ENCODE measurements at places on chromosomes 7 and 10.

DNA sequence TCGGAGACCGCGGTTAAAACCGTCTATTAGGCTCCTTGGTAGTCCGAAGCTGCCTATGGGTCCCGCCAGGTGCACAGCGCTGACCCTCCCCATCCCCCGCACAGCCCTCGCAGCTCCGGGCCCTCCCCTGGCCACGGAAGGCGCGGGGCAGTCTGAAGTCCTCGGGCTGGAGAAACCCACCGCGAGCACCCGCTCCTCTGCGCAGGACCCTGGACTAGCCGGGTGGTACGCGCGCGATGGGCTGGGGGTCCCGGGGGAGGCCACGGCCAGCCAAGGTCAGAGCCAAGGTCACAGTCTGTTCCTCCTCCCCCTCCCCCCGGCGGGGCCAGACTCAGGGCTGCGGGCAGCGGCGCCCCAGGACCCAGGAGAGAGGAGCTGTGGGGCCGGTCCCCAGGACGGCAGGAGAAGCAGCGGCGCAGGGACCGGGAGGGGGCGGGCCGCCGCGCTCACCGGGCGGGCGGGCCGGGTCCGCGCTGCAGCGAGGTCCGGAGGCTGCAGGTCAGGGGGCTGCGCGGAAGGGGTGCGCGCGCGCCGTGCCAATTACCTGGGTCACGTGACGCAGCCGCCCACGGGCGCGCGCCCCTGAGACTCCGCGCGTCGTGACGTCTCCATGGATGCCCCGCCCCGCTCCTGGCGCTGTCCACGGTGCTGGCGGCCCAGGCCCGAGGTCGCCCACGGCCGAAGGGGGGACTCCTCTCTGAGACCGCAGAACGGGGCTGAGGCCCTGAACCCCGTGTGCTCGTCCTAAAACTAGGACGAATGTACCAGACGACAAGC lies at the start of gene OGDHL:
TSS of gene OGDHL (minus strand) at position 535 of the 777 bp plus-strand sequence. CDS start 3,731 bp downstream, outside the sequence.
- DNase-seq: peak; percentile 25

DNA sequence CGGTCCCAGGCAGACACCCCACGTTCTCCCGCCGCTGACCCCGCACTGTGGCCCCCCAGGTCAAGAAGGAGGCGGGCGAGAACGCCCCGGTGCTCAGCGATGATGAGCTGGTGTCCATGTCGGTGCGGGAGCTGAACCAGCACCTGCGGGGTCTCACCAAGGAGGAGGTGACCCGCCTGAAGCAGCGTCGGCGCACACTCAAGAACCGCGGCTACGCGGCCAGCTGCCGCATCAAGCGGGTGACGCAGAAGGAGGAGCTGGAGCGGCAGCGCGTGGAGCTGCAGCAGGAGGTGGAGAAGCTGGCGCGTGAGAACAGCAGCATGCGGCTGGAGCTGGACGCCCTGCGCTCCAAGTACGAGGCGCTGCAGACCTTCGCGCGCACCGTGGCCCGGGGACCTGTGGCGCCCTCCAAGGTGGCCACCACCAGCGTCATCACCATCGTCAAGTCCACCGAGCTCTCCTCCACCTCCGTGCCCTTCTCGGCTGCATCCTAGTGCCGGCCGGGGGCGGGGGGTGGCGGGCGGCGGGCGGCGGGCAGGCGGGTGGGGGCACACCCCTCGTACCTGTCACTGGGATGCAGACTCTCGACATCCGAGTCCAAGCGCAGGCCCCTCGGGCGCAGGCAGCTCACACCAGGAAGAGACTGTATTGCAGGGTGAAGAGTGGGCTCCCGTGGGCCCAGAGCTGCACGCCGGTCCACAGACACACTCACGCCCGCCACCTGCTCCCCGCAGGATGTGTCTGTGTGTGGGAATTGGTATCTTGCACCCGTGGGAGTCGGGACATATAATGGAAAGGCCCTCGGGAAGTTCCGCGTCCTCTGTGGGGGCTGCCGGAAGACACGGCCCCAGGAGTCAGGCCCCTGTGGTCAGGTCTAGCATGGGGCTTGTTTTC lies 9.6 kb downstream of the MAFK start:
- no peak for DNase-seq

DNA sequence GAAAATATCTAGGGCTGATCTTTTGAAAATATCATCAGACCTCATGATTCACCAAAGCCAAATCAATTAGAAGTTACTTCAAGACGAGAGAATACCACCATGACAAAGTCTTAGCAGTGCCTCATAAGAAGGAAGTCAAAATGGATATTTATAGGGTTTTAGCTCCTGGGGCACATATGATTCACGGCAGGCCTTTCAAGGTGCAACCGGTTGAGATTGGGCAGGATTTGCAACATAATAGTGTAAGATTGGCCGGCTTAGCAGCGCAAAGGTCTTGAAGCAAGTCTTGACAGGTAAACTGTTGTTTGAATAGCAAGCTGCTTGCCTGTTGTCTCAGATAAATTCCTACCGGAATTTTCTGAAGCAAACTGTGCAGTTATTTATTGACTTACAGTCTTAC lies 17.5 kb downstream of the ADRB1 start:
- DNase-seq: no peak

DNA sequence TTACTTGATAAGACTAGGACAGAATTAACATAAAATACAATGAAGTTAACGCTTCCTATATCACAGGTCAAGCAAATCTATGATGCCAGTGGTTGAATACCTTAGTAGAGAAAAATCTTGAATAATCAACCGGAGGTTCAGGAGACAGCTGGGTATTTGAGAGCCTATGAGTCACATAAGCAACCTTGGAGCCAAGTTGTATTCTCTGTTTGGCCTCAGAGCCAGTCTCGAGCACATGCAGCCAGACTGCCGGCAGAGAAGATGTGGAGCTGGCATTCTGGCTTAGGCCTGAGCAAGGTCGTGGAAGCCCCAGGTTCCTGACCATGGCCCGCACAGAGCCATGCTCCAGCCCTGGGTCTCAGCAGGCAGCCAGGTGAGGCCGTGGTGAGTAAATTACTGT lies 90.3 kb downstream of the FAM204A start:
- DNase-seq: no peak

- no peak for DNase-seq
Observed at GRCh38 chr10:102511583-102512274, 8.0 kb downstream of the SUFU start.

GRCh38 chr7:111092406-111093236 lies 1.7 kb downstream of the LRRN3 start:
- DNase-seq: no peak

DNA sequence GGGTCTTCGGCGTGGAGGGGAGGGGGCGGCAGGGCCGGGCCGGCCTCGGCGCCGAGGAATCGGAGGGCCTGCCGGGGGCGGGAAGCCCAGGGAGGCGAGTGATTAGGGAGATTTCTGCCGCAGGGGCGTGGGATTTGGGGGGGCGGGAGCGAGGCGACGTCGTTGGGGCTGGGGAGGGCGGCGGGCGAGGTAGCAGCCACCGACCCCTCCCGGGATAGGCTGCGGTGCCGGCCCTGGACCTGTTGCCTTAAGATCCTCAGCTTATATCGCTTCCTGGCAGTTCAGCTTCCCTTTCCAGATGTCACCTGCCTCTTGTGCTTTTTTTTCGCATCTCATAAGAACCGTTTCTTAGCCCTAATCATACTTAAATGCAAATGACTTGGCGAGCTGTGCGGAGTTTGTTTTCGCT lies 655 bp downstream of the LMTK2 start:
- DNase-seq: no peak

DNA sequence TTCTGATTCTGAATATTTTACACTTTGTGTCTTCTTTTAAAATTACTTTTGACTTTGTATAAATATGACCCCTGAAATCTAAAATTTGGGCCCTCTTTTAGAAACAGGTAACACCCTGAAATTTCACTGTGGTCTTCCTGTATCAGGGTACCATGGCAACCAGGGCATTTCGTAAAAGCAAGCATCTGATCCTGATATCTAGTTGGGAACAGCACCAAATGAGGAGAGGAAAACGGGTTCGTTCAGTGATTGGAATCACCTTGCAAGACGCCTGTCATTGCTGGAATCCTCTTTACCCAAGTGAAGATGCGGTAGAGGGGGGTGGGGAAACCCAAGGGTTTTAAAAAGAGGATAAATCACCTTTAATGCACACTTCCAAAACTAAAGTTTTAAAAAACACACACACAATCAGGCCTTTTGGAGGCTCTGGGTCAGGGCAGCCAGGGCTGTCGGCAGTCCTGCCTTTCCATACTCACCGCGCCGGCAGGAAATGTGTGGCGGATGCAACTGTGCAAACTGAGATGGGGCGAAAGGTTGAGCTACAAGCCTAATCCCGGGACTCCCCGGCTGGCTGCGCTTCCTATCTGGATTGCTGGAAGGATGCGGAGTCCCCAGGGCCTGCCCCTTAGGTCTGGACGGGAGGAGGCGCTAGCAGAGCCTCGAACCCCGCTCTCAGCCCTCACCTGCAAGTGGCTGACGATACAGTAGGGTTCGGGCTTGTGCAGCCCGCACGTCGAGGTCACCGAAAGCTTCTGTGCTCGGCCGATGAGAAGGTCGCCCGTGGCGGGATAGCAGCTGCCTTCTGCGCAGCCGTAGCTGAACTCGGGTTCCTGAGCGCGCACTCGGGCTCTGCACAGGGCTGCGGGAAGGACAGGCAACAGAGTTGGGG lies 1.8 kb downstream of the LAMB1 start:
- no peak for DNase-seq

DNA sequence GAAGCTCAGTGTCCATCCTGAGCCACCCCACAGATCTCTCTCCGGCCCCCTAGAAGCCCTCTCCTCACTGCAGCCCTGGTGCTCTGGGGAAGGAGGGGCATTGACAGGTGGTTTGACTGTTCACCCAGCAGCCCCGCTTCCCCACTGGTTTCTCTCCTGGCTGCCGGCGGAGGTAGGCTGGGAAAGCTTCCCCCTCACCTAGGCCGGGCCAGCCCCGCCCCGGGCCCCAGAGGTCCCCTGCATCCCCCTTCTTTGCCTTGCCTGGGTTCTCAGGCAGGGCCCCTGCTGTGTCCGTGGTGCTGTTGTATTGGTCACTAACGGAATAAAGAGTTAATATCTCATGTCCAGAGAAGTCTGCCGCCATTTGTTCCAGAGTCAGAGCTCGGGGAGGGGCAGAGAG lies 21.2 kb downstream of the CLEC2L start:
- no peak for DNase-seq

DNA sequence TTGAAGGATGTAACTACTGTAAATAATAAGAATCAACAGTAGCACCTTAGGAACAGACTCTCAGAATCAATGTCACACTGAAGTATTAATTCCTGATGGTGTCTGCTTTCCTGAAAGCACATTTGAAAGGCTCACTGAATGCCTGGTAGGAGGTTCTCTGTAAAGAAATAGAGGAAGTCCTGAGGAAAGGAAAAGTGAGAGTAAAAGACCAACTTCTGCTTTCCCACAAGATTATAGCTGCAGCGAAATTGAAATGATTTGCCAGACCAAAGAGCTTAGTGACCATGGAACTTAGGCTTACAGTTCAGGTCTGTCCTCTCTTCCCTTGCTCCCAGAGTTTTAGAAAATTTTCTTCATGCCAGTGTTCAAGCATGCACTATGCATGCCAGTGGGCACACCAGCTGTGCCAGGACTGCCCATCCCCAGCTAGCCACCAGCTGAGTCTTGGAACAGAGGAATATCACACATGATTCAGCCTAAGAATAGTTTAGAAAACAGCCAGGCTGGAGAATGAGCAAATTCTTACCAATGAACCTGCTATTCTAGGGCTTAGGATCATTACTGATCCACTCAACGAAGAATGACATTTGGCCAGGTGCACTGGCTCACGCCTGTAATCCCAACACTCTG lies 123.2 kb downstream of the HERPUD2 start:
- DNase-seq: no peak

GRCh38 chr7:66894463-66895080 lies 26.5 kb upstream of the TMEM248 start:
- no peak for DNase-seq

- DNase-seq: peak; percentile 65
Observed at GRCh38 chr7:140176811-140177702, at the start of gene KDM7A. Gene KDM7A, minus strand, starts transcription at chr7:140176983. Its CDS starts 46 bp downstream, at chr7:140176937.
